ENCODE measurements at places on chromosomes 3 and 15. TPM values are rescaled to one million over a fixed set of nuclear protein-coding genes. Genes with fewer than 3 reads are reported as not detected.

DNA sequence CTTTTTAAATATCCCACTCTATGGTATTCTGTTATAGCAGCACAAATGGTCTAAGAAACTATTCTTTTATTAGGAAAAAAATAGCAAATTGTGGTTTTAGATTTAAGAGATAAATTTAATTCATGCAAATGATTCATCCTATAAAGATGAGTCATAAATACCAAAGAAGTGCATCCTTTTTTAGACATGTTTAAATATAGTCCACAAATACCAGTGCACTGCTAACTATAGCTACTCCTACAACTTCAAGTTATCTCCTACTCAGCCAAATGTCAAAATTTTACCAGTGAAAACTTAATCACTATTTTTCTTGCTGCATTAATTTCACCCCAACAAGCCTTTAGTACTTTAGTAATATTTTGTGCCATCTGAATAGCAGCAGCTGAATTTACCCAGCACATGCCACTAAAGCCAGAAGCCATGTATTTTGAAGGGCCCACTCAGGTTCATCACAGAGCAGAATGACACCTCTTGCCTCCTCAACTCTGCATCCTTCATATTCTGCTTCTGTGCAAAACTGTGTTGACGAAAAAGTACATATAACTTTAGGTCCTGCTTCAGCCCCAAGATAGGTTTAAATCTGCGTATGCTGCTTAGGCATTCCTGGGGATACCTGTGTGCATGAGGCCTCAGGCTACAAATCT lies 24.9 kb downstream of the CX3CR1 start:
- H3K36me3 ChIP-seq: no peaks in the 10 kb centered on the region
- no peak for DNase-seq
- H3K4me1 ChIP-seq: no peaks in the 10 kb centered on the region
- no peak overlapping the region for H3K4me3 ChIP-seq
- H3K27ac ChIP-seq: no peak overlapping the region

DNA sequence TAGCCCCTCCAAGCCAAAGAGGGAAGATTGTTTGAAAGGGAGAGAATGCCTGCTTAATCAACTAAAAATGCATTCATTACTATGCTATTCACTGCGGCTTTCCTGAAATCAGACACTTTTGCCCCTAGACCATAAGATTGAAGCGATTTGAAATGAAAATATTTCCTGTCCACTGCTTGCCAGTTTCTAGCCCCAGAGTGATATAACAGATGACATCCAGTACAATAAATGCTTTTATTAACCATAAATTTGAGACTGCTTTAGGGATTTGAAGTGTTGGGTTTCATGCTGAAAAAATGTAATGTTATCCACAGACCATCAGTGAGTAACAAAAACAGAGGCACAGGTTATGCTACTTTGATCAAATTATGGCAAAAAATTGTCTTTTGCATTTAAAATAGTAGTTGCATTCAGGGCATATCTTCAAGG lies 14.1 kb downstream of the IL17RD start:
- peak; percentile 37 for DNase-seq
- H3K27ac ChIP-seq: no peak overlapping the region
- no peaks in the 10 kb centered on the region for H3K36me3 ChIP-seq
- no peaks in the 10 kb centered on the region for H3K27me3 ChIP-seq
- no peaks in the 10 kb centered on the region for H3K4me1 ChIP-seq

- H3K27ac ChIP-seq: no peak overlapping the region
- H3K4me3 ChIP-seq: no peak overlapping the region
- no peaks in the 10 kb centered on the region for H3K4me1 ChIP-seq
- no peaks in the 10 kb centered on the region for H3K27me3 ChIP-seq
Measured at GRCh38 chr3:116000311-116000710, 377.0 kb downstream of the GAP43 start.

DNA sequence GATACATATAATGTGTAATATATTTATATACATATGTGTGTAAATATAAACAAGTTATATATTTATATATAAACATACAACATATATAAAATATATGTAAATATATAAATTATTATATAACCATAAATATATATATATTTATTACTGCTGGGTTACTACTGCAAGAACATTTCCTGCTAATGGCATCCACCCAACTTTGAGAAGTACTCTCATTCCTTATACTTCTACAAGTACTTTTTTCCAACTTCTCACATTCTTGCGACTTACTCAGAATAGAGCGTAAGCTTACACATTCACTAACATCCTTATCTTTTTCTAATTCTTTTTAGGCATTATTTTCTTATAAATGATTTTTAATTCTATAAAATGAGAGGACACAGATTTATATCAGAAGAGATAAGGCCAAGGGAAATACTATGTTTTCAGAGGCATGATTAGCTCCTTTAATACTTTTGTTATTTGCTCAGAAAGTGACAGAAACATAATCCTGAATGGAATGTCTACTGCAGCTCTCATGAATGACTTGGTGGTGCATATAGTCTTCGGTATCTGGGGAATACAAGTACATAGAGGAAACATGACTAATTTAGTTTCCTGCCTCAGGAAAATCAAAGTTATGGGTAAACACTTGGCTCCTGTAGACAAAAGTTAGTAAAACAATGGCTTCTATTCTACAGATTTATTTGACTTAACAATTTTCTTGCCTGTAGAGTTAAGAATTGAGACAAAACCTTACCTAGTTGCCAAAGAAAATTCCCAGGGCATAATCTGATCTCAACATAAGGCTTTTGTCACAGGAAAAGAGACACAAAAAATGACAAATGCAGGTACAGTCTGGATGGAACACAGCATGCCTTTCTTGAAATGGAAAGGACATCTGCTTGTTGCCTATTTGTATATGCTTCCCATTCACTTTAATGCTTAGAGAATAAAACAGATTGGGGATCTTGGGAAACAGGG lies 453.9 kb downstream of the SQOR start:
- H3K27ac ChIP-seq: no peak overlapping the region
- no peaks in the 10 kb centered on the region for H3K4me1 ChIP-seq
- H3K27me3 ChIP-seq: no peaks in the 10 kb centered on the region
- no peak for DNase-seq
- no peak overlapping the region for H3K4me3 ChIP-seq
- H3K36me3 ChIP-seq: no peaks in the 10 kb centered on the region

DNA sequence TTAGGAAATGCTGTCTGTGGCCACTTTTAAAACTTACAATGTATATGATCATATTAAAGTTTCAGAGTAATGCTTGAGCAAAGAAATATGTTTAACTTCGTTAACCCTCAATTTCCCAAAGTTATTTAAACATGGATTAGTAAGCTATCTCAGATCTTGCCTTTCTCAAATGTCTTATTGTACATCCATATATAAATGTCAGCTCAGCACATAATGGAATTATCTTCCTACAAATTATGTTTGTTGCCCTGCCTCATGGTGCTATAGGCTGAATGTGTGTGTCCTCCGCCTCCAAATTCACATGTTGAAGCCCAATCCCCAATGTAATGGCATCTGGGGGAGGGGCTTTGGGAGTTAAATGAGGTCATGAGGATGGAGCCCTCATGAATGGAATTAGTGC lies 200.3 kb downstream of the MINAR1 start:
- H3K27me3 ChIP-seq: peaks cover 11% of the 10 kb centered on the region
- no peak for DNase-seq
- no peak overlapping the region for H3K4me3 ChIP-seq
- no peaks in the 10 kb centered on the region for H3K36me3 ChIP-seq
- H3K27ac ChIP-seq: no peak overlapping the region
- no peaks in the 10 kb centered on the region for H3K4me1 ChIP-seq

- H3K4me1 ChIP-seq: peaks cover 6% of the 10 kb centered on the region
- no peaks in the 10 kb centered on the region for H3K36me3 ChIP-seq
- H3K4me3 ChIP-seq: no peak overlapping the region
- no peaks in the 10 kb centered on the region for H3K27me3 ChIP-seq
- DNase-seq: peak; percentile 84
Measured at GRCh38 chr3:157618075-157618760, 115.0 kb upstream of the VEPH1 start.

DNA sequence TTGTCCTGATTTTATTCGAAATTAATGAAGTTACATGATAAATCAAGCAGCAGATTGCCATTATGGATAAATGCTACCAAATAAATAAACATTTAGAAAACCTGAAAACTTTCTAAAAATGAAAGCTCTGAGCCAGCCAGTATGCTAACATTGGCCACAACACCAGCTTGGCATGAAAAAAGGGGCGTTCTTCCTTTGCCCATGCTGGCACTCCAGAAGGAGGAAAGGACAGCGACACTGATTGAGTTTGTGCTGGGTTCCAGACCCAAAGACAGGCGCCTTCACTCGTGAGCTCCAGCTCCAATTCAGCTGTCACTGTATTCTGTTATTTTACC lies 5.1 kb downstream of the STIMATE start:
- no peak overlapping the region for H3K27ac ChIP-seq
- H3K4me1 ChIP-seq: no peaks in the 10 kb centered on the region
- H3K27me3 ChIP-seq: no peaks in the 10 kb centered on the region
- no peak for DNase-seq

- no peak overlapping the region for H3K4me3 ChIP-seq
- H3K36me3 ChIP-seq: no peaks in the 10 kb centered on the region
- no peaks in the 10 kb centered on the region for H3K4me1 ChIP-seq
- no peak overlapping the region for H3K27ac ChIP-seq
- no peak for DNase-seq
- H3K27me3 ChIP-seq: no peaks in the 10 kb centered on the region
Measured at GRCh38 chr3:66502245-66502874, 1.5 kb upstream of the LRIG1 start.

DNA sequence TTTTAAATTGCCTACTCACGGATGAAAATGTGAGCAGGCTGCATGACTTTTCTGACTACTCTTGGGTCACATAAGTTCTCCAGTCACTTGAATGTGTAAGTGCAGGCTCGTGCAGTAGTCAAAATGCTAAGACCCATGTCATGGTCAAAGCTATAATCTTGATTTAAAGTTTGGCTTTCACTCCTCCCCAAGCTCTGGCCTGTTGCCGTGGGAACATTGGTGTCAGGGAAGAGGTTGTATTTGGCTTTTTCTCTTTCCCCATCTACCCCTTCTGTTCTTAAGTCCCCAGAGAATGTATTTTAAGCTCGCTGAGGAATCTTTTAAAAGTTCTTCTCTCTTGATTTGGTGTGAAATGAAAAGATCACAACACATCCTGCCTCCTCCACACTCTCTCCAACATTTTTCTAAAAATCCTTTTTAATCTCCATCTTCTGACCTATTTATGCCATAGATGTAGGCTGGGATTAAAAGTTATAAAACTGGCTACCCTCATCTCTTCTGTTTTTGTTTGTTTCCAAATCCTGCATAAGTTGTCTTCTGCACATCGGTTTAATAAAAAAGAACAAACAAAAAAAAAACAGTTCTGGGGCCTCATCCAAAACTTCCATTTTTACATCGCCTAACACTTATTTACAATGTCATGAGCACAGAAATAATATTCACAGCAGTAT lies 61.4 kb upstream of the ADAMTSL3 start:
- H3K4me1 ChIP-seq: no peaks in the 10 kb centered on the region
- DNase-seq: no peak
- no peaks in the 10 kb centered on the region for H3K27me3 ChIP-seq
- no peak overlapping the region for H3K4me3 ChIP-seq
- no peak overlapping the region for H3K27ac ChIP-seq
- no peaks in the 10 kb centered on the region for H3K36me3 ChIP-seq

DNA sequence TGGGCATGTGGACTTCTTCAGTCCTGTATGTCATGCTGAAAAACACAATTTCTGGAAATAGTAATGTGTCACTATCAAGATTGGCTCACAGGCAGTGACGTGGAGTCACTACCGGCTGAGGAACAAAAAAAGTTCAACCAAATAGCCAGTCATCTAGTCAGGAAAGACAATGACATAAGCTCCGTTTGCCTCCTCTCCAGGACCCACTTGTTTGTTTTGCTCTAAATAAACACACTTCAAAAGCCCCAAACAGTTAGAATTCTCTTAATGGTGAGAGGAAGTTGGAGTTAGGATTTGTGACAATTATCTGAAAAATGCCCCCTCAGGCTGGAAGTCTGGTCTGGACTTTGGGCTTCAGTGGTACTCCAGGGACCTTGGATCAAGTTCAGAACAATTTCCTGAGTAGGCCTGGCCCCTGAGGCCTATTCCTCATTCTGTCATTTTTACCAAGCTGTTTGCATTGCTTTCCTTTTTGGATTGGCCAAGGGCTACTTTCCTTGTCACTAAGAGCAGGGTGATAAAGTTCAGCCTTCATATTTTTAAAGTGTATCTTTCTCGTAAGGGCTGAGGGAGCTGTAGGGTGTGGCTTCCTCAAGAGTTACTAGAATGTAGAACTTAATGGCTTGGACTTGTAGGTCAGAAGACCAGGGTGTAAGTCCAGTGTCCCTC lies 98.9 kb downstream of the EOMES start:
- no peak for DNase-seq
- H3K36me3 ChIP-seq: no peaks in the 10 kb centered on the region
- no peaks in the 10 kb centered on the region for H3K27me3 ChIP-seq
- no peak overlapping the region for H3K4me3 ChIP-seq

- H3K27ac ChIP-seq: no peak overlapping the region
- H3K27me3 ChIP-seq: no peaks in the 10 kb centered on the region
- H3K4me3 ChIP-seq: no peak overlapping the region
- no peaks in the 10 kb centered on the region for H3K36me3 ChIP-seq
- H3K4me1 ChIP-seq: no peaks in the 10 kb centered on the region
Measured at GRCh38 chr15:62337934-62338333, 172.8 kb upstream of the C2CD4B start.

- H3K36me3 ChIP-seq: no peaks in the 10 kb centered on the region
- no peaks in the 10 kb centered on the region for H3K4me1 ChIP-seq
- H3K4me3 ChIP-seq: no peak overlapping the region
- DNase-seq: no peak
- no peak overlapping the region for H3K27ac ChIP-seq
Measured at GRCh38 chr15:42584031-42584765, 8.8 kb downstream of the STARD9 start.

- H3K27ac ChIP-seq: no peak overlapping the region
- no peak for DNase-seq
- H3K4me3 ChIP-seq: no peak overlapping the region
- no peaks in the 10 kb centered on the region for H3K36me3 ChIP-seq
- no peaks in the 10 kb centered on the region for H3K4me1 ChIP-seq
Measured at GRCh38 chr3:89467898-89468363, 360.5 kb downstream of the EPHA3 start.

Gene GOLGA6B
- 0.22 TPM for total RNA-seq

Gene REC114
- total RNA-seq: not detected

Gene PLCB2
- 1.6 TPM for total RNA-seq

Gene GOLGA6D
- not detected for total RNA-seq

Gene SLC12A8
- total RNA-seq: 30.7 TPM

All from PC-9 (cell line).